ENCODE measurements at places on chromosomes 16 and 17.

GRCh38 chr17:56679115-56679776 is 85.7 kb downstream of the NOG start:
- DNase-seq, result no peak

GRCh38 chr17:50375858-50376538 is 3.0 kb downstream of the EME1 start:
- DNase-seq, result no peak

- no peak for DNase-seq
Measured at GRCh38 chr17:6669479-6670212, 18.1 kb downstream of the C17orf100 start.

DNA sequence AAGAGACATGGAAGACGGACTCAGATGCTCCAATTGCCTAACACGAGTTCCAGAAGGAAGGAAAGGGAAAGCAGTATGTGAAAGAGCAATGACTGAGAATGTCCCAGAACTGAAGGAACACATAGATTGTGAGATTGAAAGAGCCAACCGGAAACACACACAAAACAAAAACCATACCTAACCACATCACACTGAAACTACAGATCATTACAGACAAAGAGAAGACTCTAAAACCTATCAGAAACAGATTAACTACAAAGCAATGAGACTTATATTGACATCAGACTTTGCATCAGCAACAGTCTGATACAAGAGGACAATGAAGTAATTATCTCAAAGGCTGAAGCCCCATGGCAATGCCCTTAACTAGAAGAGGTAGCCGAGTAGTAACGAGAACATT is 45.6 kb upstream of the CLEC18B start:
- no peak for DNase-seq

DNA sequence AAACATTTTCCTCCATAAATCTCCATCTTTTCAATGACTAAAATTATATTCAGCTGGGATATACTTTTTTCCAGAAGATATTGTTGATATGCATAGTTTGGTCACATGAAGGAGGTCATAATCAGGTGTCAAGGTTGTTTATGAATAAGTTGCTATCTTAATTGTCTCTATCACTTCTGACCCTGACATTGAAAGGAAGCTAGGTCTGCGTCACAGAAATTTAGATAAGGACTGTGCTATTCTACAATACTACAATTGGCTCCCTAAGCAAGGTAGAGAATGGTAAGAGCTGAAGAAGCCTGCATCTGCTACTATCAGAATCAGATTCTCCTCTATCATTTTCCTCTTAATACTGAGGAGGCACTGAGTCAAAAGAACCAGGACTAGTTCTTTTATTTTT is 67.5 kb downstream of the CACNG1 start:
- no peak for DNase-seq

DNA sequence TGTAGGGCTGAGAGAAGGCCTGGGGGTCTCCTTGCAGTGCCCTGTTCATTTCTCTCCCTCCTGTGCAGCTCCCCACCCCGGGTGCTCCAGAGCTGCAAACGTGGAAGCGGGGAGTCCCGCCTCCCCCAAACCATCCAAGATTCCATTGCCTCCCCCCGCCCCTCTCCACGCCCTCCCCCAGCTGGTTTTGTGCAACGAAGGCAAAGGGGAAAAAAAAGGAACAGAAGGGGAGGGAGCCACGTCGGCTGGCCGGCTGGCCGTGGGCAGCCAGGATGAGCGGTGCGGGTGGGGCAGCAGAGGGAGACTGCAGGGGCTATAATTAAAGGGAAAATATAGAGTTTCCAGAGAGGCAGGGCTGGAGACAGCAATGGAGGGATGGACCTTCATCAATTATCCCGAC is 1.7 kb upstream of the COL1A1 start:
- no peak for DNase-seq

Data from stimulated activated CD4-positive, alpha-beta T cell treated with anti-CD3 and anti-CD28 coated beads, Interleukin-4, amount 100 ng/mL, for 24 hours (primary cell).